NCI-H187 treated with DMSO at 0.1 percent for 48 hours (cell line): ENCODE measurements at places on chromosomes 16 and 17.

- DNase-seq, result no peak
Observed at GRCh38 chr17:59791603-59792457, 84.4 kb downstream of the VMP1 start.

DNA sequence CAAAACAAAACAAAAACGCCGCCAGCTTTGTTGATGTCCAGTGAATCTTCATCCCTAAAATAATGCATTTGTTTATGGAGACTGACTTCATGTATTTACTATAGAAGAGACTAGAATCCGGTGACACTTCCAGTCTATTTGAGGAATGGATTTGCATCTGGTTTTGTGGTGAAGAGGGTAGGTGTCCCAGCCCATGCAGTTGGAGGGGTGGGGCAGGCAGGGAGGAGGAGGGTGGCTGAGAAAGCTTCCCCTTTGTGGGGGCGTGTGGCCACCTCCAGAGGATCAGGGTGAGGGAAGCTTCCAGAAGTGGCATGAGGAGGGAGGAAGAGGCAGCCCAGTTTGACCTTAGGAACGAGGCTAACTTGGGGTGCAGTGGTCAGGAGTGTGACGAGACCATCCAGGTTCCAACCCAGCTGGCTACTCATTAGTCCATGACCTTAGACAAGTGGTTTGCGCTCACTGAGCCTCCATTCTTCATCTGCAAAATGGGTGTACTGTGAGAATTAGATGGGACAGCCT, 69.5 kb downstream of the CMIP start:
- DNase-seq, result no peak

DNA sequence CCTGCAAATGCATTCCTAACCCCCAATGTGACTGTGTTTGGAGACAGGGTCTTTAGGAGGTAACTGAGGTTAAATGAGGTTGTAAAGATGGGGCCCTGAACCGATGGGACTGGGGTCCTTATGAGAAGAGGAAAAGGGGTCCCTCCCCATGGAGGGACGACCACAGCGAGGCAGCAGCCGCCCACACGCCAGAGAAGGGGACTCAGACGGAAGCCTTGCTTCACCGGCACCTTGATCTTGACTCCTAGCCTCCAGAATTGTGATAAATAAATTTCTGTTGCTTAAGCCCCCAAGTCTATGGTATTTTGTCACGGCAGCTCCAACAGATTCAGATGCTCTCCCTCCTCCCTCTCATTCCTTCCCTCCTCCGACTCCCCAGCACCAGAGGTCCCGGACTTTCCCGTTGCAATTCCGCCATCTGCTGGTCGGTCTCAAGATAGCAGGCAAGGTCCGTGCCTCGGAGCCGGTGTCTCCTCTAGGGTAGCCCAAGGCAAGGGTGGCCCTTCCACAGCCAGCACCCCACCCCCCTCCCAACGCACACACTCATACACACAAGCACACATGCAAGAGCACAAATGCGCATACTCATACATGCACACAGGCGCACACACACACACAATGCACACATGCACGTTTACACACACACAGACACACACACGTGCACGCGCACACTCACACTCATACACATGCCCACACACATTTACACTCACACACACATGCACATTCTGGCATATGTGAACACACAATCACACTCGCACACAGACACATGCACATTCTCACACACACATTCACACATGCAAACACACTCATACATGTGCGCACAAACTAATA, 23.1 kb upstream of the C16orf78 start:
- DNase-seq, result no peak

DNA sequence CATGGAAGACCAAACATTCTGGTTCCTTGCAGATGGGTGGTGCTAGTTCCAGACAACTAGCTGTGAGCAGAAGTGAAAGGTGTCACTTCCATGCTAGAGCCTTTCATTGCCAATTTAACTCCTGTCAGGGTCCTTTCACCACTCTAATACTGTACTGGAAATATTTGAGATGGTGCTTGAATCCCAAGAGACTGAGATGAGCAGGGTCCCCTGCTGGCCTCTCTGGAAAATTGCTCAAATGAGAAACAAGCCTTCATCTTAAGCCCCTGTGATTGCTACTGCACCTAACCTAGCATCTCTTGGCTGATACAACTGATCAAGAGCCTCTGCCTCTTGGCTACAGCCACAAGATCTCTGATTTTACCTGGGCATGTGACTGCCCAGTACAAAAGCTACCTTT, 7.4 kb upstream of the VAC14 start:
- no peak for DNase-seq

- DNase-seq, result no peak
Observed at GRCh38 chr17:76791053-76791980, 53.4 kb downstream of the MFSD11 start.

- no peak for DNase-seq
Observed at GRCh38 chr17:31494259-31495021, 103.0 kb downstream of the RAB11FIP4 start.

DNA sequence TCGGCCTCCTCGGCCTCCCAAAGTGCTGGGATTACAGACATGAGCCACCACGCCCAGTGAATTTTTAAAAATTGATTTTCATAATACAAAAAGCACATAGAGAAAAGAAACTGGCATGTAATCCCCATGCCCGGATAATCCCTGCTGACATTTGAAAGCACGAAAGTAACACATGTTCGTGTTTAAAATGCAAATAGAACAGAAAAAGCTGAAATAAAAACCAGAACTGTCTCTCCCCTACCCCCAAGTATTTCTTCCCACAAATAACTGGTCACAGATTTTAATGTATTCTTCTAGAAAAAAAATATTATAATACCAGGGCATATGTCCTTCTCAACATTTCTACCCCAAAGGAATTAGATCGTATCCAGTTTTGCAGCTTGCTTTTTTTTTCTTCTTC, 222.9 kb downstream of the SLC39A11 start:
- DNase-seq, result no peak

GRCh38 chr16:2472488-2472864, 1.4 kb downstream of the NTN3 start:
- DNase-seq, result no peak

DNA sequence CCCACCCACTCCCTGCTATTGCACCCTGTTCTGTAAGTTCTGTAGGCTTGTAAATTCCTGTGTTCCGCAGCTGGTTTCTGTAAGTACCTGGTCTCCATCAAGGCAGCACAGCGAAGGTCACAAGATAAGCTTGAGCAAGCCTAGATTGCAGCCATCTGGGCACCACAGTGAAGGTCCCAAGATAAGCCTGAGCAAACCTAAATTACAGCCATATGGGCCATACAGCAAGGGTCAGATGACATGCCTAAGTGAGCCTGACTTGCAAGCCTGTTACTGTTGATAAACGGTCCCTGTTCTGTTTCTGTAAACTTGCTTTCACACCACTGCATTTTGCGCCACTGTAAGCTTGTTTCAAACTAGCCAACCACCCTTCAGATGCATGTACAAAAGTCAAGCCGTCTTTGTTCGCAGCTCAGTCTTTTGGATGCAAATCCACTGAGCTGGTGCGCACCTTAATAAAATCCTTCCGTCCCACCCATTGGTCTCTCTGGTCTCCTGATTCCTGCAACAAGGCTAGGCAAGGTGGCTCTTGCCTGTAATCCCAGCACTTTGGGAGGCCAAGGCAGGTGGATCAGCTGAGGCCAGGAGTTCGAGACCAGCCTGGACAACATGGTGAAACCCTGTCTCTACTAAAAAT, 42.6 kb upstream of the ATF7IP2 start:
- DNase-seq, result no peak

GRCh38 chr17:61416540-61417363, 17.1 kb downstream of the TBX2 start:
- DNase-seq, result peak; percentile 18

DNA sequence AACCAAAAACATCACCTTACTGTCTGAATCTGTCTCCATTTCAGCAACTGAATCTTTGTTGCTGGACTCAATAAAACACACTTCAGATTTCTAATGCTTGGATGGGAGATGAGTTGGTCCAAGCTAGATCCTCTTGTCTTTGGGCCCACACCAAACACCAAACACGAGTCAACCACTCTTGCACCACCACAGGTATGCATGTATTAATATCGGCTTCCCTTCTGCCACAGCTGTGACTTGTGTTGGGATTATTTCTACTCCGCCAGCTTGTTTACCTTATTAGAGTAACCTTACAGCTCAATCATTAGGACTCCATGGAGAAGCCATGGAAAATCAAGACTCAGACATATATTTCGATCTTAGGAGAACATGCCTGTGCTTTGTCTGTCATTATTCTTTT, 49.9 kb downstream of the XYLT1 start:
- DNase-seq, result no peak

- DNase-seq, result no peak
Observed at GRCh38 chr16:49564496-49565229, 191.1 kb downstream of the C16orf78 start.
